ENCODE measurements at places on chromosomes 2 and 18.

DNA sequence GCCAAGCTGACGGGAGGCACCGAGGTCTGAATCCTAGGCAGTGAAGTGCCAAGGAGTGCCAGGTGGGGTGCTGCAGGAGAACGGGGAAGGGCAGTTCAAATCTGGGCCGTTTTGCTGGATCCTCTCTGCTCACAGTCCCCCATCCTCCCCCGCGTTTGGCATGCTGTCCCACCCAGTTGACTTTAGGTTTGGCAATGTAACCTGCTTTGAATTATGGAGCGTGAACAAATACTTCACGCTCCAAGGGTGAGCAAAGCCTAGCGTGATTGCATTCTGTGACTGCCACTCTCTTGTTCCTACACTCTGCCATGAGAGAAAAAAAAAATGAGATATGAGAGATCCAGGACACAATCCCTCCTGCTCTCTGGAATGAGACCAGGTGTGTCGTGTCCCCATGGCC is 381.9 kb downstream of the ZNF516 start:
- no peaks in the 10 kb centered on the region for H3K4me1 ChIP-seq

GRCh38 chr2:210630873-210631560 is 74.6 kb downstream of the CPS1 start:
- peaks cover 2% of the 10 kb centered on the region for H3K27me3 ChIP-seq
- no peak for DNase-seq
- H3K4me3 ChIP-seq = no peak overlapping the region
- no peak overlapping the region for H3K27ac ChIP-seq

DNA sequence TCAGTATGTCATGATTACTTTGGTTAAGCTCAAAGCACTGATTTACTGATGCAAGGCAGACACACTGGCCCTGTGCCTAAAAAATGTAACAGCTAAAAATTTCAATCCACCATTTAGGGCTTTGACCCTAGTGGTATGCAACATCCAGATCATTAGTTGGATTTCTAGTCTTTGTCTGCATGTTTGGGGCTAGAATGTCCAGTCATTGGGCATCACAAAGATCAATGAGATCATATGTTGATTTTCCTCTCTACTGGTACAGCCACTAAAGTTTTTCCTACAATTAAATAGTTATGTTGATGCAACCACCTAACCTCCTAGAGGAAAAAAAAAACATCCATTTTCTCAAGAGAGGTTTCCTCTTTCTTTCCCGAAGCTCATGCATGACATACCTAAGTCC is 53.4 kb upstream of the REV1 start:
- H3K4me3 ChIP-seq = no peak overlapping the region
- peaks cover 23% of the 10 kb centered on the region for H3K27me3 ChIP-seq
- H3K36me3 ChIP-seq = no peaks in the 10 kb centered on the region

DNA sequence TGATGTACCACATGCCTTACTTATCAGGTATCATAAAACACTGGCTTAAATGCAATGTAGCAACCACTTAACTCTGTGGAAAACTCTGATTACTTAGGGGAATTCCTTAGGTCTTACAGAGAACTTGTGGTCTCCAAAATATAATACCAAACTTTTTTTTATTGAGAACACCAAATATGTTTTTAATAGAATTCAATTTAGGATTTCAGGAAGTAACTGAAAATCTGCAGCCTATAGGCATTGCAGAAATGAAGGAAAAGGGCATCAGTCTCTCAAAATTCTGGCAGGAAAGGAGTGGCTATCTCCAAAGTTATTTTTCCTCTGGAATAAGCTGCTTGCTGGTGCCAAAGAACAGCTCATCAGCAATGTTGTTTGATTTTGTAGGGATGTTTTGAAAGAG is 105.3 kb upstream of the UGP2 start:
- no peaks in the 10 kb centered on the region for H3K36me3 ChIP-seq
- H3K4me3 ChIP-seq = no peak overlapping the region
- no peak for DNase-seq

- H3K36me3 ChIP-seq = no peaks in the 10 kb centered on the region
- peaks cover 11% of the 10 kb centered on the region for H3K27me3 ChIP-seq
- DNase-seq = no peak
- H3K4me1 ChIP-seq = no peaks in the 10 kb centered on the region
Measured at GRCh38 chr2:18490901-18491300, 69.6 kb downstream of the RDH14 start.

GRCh38 chr18:10872304-10872703 is 277.1 kb downstream of the PIEZO2 start:
- no peaks in the 10 kb centered on the region for H3K36me3 ChIP-seq
- no peak overlapping the region for H3K27ac ChIP-seq
- no peak overlapping the region for H3K4me3 ChIP-seq
- no peaks in the 10 kb centered on the region for H3K4me1 ChIP-seq
- DNase-seq = no peak

GRCh38 chr2:174752403-174753037 is 11.8 kb downstream of the CHRNA1 start:
- H3K27me3 ChIP-seq = peaks cover 9% of the 10 kb centered on the region
- peak overlapping the region; percentile 50 for H3K4me3 ChIP-seq
- peaks cover 37% of the 10 kb centered on the region for H3K4me1 ChIP-seq
- peak; percentile 28 for DNase-seq

GRCh38 chr2:85852937-85853498 is 35.8 kb downstream of the ST3GAL5 start:
- peaks cover 80% of the 10 kb centered on the region for H3K36me3 ChIP-seq
- H3K4me1 ChIP-seq = peaks cover 57% of the 10 kb centered on the region
- no peaks in the 10 kb centered on the region for H3K27me3 ChIP-seq
- peak overlapping the region; percentile 100 for H3K27ac ChIP-seq
- peak; percentile 85 for DNase-seq

- no peak overlapping the region for H3K27ac ChIP-seq
- H3K36me3 ChIP-seq = no peaks in the 10 kb centered on the region
- no peak overlapping the region for H3K4me3 ChIP-seq
- DNase-seq = no peak
- H3K27me3 ChIP-seq = no peaks in the 10 kb centered on the region
Measured at GRCh38 chr2:52423111-52423510, 1344.5 kb upstream of the CHAC2 start.

DNA sequence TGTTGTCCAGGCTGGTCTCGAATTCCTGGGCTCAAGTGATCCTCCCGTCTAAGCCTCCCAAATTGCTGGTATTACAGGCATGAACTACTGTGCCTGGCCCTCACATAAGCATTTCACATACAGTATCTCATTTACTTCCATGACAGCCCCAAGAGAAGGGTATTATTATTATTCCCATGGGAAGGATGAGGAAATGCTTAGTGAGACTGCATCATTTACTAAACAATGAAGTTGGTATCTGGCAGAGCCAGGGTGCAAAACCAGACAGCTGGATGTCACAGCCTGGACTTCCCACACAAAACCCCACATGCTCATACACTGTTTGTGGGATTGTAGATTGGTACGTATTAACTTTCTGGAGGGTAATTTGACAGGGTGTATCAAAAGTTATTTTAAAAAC is 29.9 kb downstream of the DAPL1 start:
- no peak overlapping the region for H3K4me3 ChIP-seq
- no peaks in the 10 kb centered on the region for H3K4me1 ChIP-seq
- H3K36me3 ChIP-seq = no peaks in the 10 kb centered on the region
- no peak for DNase-seq

- peaks cover 27% of the 10 kb centered on the region for H3K4me1 ChIP-seq
- no peak overlapping the region for H3K27ac ChIP-seq
- H3K4me3 ChIP-seq = no peak overlapping the region
- peaks cover 2% of the 10 kb centered on the region for H3K36me3 ChIP-seq
- H3K27me3 ChIP-seq = peaks cover 8% of the 10 kb centered on the region
Measured at GRCh38 chr2:218363736-218364135, 7.1 kb downstream of the CATIP start.

GRCh38 chr2:101152272-101153076 is 1.3 kb upstream of the TBC1D8 start:
- H3K4me3 ChIP-seq = peak overlapping the region; percentile 73
- H3K27me3 ChIP-seq = peaks cover 53% of the 10 kb centered on the region

GRCh38 chr2:241545106-241545505 is 13.4 kb upstream of the BOK start:
- H3K4me1 ChIP-seq = peaks cover 3% of the 10 kb centered on the region
- DNase-seq = no peak
- no peaks in the 10 kb centered on the region for H3K36me3 ChIP-seq

- no peaks in the 10 kb centered on the region for H3K4me1 ChIP-seq
- no peak for DNase-seq
- H3K27ac ChIP-seq = no peak overlapping the region
- H3K36me3 ChIP-seq = no peaks in the 10 kb centered on the region
- no peaks in the 10 kb centered on the region for H3K27me3 ChIP-seq
Measured at GRCh38 chr2:142588269-142588668, 289.2 kb upstream of the KYNU start.

DNA sequence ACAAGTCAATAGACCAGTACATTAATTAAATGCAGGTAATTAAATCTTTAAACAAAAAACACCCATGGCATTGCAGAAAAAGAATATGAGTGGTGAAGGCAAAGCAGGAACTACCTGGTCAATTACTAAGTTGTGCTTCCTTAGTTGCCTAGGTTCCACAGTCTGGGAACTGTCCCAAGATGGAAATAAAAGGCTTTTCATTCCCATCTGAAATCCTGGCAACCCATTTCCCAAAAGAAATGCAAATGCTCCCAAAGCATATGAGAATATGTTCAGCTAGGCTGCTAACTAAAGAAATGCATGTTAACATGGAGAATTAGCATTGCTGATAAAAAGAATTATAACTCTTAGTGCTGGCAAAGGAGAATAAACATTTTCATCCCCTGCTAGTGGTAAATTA is 177.8 kb downstream of the TMEM163 start:
- no peaks in the 10 kb centered on the region for H3K4me1 ChIP-seq
- no peak overlapping the region for H3K4me3 ChIP-seq

DNA sequence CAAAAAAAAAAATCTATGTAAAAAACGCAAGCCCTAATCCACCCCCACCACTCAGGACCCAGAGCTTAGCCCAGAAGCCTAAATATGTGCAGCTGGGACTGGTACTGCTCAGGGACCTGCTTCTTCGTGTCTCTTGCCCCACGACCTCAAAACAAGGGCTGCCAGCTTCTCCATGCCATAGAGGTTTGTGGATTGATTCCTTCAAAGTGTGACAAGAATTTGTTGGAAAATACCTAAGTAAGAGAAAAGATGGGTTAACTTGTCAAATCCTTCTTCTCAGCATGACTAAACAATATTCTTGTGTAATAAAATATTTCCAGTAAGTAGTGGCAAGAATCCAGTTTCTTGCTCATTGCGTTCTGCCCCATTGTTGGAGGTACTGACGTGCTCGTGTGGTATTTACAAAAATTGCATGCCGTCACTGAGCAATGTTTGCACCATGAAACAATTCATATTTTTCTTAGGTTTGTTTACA is 825 bp upstream of the SCYGR1 start:
- H3K36me3 ChIP-seq = no peaks in the 10 kb centered on the region
- no peak overlapping the region for H3K4me3 ChIP-seq
- DNase-seq = no peak
- H3K4me1 ChIP-seq = no peaks in the 10 kb centered on the region

DNA sequence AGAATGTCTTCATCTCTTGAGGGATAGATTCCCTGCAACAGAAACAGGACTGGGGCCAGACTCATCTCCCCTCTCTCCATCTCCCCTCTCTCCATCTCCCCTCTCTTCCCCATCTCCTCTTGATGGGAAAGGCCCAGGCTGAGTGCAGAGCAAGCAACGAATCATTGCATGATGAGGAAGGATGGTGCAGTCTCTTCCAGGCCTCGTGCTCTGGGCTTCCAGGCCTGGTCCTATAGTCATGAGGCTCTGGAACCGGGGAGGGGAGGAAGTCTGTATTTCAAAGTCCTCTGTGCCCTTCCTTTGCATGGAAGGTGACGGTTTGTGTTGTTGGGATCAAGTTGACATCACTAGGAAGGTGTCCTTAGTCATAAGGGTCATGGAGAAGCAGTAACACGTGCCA is 115.6 kb upstream of the NEDD4L start:
- H3K27ac ChIP-seq = no peak overlapping the region
- peaks cover 2% of the 10 kb centered on the region for H3K4me1 ChIP-seq
- peaks cover 2% of the 10 kb centered on the region for H3K27me3 ChIP-seq
- DNase-seq = no peak
- no peaks in the 10 kb centered on the region for H3K36me3 ChIP-seq
- H3K4me3 ChIP-seq = no peak overlapping the region

- no peak overlapping the region for H3K4me3 ChIP-seq
- H3K36me3 ChIP-seq = no peaks in the 10 kb centered on the region
- DNase-seq = no peak
Measured at GRCh38 chr2:10709290-10709939, 12.0 kb upstream of the ATP6V1C2 start.

GRCh38 chr2:98985905-98986666 is 50.1 kb upstream of the CRACDL start:
- H3K27me3 ChIP-seq = peaks cover 6% of the 10 kb centered on the region
- no peak overlapping the region for H3K4me3 ChIP-seq
- H3K4me1 ChIP-seq = no peaks in the 10 kb centered on the region
- no peaks in the 10 kb centered on the region for H3K36me3 ChIP-seq
- H3K27ac ChIP-seq = peak overlapping the region; percentile 46
- no peak for DNase-seq

DNA sequence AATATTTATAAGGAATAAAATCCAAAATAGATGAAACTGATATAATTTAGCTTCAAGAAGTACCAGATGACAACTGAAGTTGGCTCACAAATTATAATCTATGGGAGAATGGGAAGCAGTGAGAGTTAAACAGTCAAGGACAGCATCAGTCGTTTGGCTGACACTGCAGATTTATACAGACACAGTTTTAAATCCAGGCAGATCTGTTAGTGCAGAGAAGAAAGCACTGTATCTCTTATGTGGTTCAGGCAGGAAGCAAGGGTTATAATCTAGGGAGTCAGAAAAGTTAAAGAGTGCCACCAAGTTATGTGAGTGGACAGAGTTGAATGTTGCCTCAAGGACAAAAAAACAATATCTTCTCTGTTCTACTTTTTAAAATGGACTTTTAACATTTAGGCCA is 880.2 kb downstream of the TSN start:
- DNase-seq = no peak
- H3K4me3 ChIP-seq = no peak overlapping the region
- no peaks in the 10 kb centered on the region for H3K36me3 ChIP-seq
- no peaks in the 10 kb centered on the region for H3K27me3 ChIP-seq
- no peak overlapping the region for H3K27ac ChIP-seq
- no peaks in the 10 kb centered on the region for H3K4me1 ChIP-seq

- no peaks in the 10 kb centered on the region for H3K27me3 ChIP-seq
- DNase-seq = no peak
- H3K4me3 ChIP-seq = no peak overlapping the region
- peaks cover 18% of the 10 kb centered on the region for H3K4me1 ChIP-seq
- H3K36me3 ChIP-seq = peaks cover 55% of the 10 kb centered on the region
Measured at GRCh38 chr18:80137137-80137536, 28.1 kb downstream of the ADNP2 start.

DNA sequence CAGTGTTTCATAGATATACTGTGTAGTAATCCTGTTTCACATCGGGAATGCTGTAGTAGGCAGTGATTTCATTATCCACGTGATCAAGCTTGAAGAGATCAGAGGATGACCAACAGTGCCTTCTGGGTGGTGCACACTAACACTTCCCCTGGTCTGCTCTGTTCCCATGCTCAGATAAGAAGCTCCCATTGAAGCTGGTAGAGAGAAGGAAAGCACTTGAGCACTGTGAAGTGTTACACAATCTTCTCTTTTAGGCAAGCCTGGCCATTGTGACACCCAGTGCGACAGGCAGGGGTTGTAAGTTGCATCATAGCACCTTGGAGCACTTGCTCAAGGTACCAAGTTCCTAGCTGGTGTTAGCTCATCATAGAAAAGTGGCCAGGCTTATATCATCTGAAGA is 30.6 kb upstream of the GPD2 start:
- no peak overlapping the region for H3K4me3 ChIP-seq
- DNase-seq = no peak
